ENCODE measurements at places on chromosomes 7 and 10.

DNA sequence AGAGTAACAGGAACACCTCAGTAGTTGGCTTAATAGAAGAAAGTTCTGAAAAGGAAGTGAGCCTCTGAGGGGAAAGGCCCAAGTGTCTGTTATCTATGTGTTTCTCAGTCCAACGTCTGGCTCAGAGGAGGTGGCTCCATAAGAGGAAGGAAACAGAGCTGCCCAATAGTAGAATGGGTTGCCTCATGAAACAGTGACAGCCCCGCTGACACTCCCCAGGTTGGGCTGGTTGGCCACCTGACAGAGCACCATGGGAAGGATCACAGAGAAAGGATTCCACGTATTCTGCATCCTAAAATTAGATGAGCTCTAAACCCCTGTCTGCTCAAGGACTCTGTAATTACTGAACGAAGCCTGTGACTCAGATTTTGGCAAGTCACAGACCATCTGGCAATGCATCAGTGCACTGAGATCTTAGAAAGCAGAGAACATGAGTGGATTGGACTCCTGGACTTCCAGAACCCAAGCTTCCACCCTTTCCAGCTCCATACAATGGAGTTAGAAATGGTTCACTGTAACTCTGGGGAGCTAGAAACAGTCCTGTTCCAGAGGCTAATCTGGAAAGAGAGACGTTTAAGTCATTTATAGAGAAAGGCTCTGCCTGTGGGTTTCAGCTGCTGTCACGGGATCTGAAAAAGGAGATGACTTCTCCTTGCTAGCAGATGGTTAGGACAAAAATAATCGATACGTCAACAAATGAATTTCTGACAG, 2.9 kb downstream of the PKD2L1 start:
- peak; percentile 44 for DNase-seq

GRCh38 chr7:137583172-137583571, 239.6 kb upstream of the PTN start:
- no peak for DNase-seq

DNA sequence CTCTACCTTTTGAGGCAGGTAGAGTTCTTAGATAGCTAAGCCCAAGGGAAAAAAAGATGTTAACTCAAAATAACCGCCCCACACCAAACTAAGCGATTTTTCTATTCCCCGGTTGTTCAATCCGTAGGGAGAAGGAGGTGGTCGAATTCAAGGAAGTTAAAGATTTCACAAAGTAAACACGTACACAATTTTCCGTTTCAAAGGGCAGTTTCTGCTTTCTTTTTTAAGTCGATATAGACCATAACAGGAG, 842 bp downstream of the KBTBD2 start:
- DNase-seq = no peak

- DNase-seq = no peak
Measured at GRCh38 chr10:3310016-3310784, 137.6 kb upstream of the PITRM1 start.

DNA sequence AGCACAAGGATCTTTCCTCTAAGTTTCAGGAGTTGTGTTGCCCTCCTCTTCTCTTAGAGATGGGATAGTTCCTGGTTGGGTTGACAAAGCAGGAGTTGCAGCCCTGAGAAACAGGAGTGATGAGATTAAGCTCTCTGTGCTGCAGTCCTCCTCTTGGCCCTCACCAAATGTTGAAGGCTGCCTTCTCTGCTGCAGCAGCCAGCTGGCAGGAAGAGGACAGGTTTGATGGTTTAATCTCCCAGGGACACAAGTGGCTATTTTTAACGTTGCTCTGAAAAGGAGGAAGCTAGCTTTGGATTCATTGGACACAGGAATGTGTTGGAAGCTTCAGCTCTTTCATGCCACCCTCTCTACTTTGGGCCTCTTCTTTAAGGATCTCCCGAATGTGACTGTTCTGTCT, 9.4 kb downstream of the STRIP2 start:
- no peak for DNase-seq

DNA sequence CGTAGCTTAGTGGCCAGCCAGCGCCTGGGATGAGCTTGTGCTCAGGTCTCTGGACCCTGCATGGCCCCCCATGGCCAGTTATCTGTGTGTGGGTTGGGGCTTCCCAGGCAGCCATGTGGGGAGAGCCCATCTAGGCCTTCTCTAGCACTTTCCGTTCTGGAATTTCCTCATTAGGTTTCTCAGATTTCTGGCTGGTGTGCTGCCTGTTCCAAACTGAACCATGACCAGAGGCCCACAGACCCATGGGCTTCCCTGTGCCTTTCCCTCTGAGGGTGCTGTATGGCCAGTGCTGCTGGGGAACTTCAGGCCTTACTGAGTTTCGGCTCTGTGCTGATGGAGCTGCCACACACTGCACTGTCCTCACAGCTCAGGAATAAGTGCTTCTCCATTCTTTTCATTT, 50.2 kb downstream of the SHH start:
- no peak for DNase-seq

GRCh38 chr7:136018104-136018503, 40.9 kb upstream of the MTPN start:
- DNase-seq = no peak

DNA sequence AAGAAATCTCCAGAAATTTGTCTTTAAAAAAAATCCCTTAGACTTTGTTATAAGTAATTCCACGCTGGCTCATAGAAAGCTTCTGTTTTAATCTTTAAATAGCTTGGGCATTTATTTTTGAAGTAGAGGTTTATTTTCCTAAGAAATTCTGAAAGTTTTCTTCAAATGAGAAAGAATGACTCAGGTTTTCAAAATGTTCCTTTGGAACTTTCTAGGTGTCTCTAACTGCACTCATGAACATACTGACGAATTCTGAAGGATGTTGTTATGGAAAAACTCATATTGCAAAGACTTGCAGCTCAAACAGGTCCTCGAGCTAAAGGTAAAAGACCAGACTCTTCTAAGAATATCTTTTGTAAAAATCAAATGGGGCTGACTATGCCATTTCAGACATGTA, 10.7 kb downstream of the DGKI start:
- DNase-seq = no peak

- no peak for DNase-seq
Measured at GRCh38 chr10:94351089-94351488, 11.7 kb downstream of the NOC3L start.

- no peak for DNase-seq
Measured at GRCh38 chr10:113517165-113517900, 35.5 kb upstream of the HABP2 start.

DNA sequence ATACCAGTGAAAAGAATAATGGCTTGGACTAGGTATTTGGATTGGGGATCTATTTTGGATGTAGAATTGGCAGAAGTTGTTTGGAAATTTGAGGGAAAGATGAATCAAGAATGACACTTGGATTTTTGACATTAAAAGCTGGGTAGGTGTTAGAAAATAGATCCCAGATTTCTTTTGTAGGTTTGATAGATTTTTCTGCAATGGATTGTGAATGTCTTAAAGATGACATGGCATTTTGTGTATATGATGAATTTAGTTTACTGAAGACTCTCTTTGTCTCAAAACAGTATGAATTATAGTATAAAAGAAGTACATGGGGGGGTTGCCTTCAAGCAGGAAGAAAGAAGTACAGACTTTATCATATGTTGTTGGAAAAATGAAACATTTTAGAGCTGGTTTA, 75.8 kb downstream of the MPLKIP start:
- DNase-seq = no peak

- DNase-seq = no peak
Measured at GRCh38 chr10:58326967-58327381, 7.8 kb upstream of the UBE2D1 start.

DNA sequence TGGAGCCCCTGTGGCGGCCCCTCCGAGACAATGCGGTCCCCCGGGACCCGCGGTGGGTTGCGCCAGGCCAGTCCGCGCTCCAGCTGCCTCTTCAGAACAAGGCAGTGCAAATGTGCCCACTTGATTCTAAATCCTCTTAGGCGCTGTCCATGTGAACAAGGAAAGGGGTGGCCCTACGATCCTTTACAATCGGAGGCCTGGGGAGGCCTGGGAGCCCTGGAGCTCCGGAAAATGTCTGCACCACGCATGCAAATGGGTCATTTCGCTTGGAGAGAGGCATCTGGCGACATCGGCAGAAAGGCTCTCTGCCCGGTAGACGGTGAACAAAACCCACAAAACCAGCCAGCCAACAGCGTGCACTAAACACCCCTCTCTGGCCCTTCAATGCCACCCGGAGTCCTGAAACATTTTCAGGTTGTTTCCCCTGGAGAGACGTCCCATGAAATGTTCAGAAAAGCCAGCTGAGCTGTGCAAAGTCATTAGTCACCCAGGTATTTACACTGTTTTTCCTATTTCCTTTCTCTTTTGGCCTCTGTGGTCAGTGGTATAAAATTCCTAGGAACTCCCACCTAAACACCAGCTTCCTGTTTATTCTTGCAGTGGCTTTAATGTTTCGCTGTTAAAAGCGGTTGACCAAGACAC, 102.8 kb upstream of the ZNF438 start:
- DNase-seq = peak; percentile 34

DNA sequence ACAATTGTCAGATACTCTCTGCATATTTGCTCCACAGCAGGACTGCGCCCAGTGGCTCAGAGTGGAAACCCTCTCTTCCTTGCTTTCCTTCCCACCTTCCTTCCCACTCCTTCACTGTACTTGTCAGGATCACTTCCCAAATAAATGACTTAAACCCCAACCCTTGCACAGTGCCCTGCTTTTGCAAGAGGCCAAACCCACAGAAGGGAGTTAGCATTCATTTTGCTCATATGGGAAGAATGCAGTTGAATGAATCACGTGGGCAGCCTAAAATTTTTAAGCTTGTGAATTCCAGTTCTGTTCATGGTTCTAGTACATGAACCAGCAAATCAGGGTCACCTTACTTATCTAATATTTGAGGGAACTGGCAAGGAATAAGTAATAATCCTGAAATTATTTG, 47.7 kb upstream of the SFMBT2 start:
- no peak for DNase-seq

GRCh38 chr7:112204499-112205342, 1.5 kb downstream of the DOCK4 start:
- DNase-seq = no peak

GRCh38 chr7:53003653-53004445, 31.6 kb upstream of the POM121L12 start:
- no peak for DNase-seq

DNA sequence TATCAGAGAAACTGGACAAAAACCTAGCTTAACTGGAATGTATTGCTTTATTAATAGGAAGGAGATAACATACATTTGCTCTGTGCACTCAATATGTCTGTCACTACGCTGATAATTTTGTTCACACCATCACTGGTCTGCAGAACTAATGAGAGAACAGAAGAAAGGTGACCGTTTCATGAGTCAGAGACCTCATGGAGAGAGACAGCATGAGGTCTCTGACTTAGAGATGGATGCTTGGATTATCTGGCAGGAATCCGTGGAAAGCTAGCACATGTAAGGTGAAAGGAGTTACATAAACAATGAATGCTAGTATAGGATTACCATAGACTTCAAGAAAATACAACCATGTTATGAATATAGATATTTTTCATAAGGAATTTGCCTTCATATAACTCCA, 947.3 kb downstream of the IPMK start:
- no peak for DNase-seq

- no peak for DNase-seq
Measured at GRCh38 chr10:124870854-124871425, 69.3 kb downstream of the ABRAXAS2 start.

GRCh38 chr7:157117796-157118195, 20.9 kb upstream of the UBE3C start:
- DNase-seq = no peak

- DNase-seq = no peak
Measured at GRCh38 chr7:111499027-111499426, 63.3 kb downstream of the IMMP2L start.

GRCh38 chr7:64558323-64558705, 4.6 kb downstream of the ZNF680 start:
- no peak for DNase-seq

DNA sequence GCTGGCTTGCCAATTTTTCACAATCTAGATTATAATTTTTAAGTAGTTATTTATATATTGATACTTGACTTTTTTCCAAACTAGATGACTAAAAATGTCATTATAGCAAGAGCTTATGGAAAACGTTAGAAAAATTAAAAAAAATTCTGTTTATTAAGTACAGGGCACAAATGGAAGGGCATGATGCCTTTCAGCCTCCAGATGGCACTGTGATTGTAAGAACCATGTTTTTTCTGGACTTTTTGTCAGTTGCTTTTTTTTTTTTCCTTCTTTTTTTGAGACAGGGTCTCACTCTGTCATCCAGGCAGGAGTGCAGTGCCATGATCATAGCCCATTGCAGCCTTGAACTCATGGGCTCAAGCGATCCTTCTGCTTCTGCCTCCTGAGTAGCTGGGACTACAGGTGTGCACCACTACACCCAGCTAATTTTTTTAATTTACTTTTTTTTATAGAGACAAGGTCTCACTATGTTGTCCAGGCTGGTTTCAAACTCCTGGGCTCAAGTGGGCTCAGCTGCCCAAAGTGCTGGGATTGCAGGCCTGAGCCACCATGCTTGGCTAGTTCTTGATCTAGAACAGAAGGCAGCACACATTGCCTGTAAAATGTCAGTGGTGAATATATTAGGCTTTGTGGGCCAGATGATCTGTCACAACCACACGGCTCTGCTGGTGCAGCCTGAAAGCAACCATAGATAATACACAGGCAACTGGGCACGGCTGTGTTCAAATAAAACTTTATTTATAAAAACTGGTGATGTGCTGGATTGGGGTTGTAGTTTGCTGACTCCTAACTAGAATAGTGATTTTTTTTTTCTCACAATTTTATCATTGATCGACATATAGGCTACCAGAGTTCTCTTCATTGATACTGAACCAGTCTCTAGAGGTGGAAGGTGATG, 27.4 kb downstream of the UCMA start:
- DNase-seq = no peak

GRCh38 chr10:23099816-23100215, 4.4 kb downstream of the MSRB2 start:
- no peak for DNase-seq

DNA sequence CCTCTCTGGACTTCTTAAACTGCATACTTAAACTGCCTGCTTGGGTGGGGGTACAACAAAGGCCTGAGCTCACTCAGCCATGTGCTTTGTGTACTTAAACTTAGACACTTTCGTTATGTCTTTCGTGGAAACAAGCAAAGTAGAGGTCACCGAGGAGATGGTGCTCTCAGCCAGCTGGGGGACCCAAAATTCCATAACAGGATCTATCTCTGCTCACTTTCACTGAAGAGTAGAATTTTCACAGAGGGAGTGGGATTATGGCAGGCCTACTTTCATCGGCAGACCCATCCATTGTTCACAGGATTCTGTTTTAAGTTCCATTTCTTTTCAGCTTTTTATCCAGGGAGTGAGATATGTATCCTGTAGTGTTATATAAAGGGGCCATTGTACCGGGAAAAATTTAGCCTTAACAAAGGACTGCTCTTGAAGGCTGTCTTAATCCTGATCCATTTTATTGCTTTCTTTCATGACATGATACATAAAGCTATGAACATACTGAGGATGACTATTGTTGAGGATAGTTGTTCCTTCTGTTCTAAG, 370.0 kb upstream of the GHITM start:
- DNase-seq = no peak

- DNase-seq = no peak
Measured at GRCh38 chr10:131310142-131310541, 1.4 kb downstream of the TCERG1L start.

- DNase-seq = no peak
Measured at GRCh38 chr7:139355320-139355719, 4.4 kb upstream of the LUC7L2 start.

Data from activated CD4-positive, alpha-beta memory T cell treated with anti-CD3 and anti-CD28 coated beads, Interleukin-2, amount 10 ng/mL, durations not matched to agents 7 days and 5 days (primary cell).